Lower leg skin (tissue), 4 donors: ENCODE measurements at places on chromosomes 7 and 10. TPM values are rescaled to one million over a fixed set of nuclear protein-coding genes. Genes with fewer than 3 reads are reported as not detected.

Gene NEBL
- 100 TPM for total RNA-seq

Gene AKR1C8
- total RNA-seq, result not detected

Gene ELFN1
- 1.8 TPM for total RNA-seq

Gene VSTM2A
- 0.62 TPM for total RNA-seq

Gene PON1
- total RNA-seq, result 1.4 TPM

Gene VDAC2
- 135 TPM for total RNA-seq

Gene TAC1
- total RNA-seq, result 2.4 TPM

Gene TMEM236
- total RNA-seq, result 0.08 TPM

Gene GDF2
- not detected for total RNA-seq
